ENCODE measurements at places on chromosomes 7 and 10.
A peak's percentile ranks its signal among the peaks of the same experiment; 100 is the strongest.

DNA sequence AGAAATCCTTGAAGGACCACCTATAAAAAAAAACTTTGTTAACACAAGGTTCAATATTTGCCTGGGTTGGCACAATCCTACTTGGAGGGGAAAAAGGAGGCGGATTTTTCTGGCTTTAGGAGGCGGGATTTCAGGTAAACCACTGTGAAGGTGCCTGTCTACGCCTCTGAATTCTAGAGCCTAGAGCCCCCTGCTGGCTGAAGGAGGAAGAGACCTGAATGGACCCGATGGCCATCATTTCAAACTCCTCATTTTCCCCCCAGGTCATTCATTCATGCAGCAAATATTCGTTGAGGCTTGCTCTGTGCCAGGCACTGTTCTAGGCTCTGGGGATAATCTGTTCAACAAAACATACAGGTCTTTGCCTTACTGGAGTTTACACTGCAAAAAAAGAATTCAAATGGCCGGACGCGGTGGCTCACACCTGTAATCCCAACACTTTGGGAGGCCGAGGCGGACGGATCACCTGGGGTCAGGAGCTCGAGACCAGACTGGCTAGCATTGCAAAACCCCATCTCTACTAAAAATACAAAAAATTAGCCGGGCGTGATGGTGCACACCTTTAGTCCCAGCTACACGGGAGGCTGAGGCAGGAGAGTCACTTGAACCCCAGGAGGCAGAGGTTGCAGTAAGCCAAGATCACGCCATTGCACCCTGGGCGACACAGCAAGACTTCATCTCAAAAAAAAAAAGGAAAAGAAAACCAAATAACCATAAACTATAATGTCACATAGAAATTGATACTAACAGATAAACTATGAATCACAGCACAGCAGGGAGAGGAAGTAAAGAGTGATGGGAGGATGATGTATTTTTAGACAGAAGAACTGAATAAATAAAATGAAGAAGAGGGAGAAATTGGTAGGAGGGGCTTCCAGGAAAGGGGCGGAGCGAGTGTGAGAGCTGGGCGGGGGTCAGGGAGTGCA lies 90.1 kb upstream of the NFE2L3 start:
- peak; percentile 94 for DNase-seq

DNA sequence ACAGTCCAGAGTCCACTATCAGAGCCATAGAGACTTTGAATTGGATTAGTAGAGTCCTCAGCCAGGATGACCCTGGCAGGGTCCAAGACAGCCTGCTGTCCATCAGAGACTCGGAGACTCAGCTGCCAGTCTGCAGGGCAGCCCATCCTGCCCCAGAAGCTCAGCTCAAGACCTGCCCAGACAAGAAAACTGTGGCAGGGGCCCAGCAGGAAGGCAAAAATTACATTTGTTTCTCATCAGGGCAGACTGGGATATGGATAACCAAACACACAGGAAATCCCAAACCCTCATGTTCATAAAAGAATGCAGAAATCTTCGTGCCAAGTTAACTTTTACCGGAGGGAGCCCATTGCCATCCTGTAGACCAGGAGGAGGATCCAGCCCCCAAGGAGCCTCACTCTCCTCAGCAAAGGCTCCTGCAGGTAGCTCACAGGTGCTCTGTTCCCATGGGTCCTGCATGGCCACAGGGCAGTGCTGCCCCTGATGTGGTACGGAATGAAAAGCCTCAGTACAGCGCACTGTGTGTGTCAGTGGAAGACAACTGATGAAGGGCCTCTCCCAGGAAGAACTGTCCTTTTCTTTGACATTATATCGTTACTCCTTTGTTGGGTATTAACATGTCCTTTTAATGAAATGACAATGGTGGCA lies 222.2 kb downstream of the KCNMA1 start:
- DNase-seq, result no peak

GRCh38 chr10:35409094-35409582 lies 72.8 kb downstream of the CCNY start:
- no peak for DNase-seq

DNA sequence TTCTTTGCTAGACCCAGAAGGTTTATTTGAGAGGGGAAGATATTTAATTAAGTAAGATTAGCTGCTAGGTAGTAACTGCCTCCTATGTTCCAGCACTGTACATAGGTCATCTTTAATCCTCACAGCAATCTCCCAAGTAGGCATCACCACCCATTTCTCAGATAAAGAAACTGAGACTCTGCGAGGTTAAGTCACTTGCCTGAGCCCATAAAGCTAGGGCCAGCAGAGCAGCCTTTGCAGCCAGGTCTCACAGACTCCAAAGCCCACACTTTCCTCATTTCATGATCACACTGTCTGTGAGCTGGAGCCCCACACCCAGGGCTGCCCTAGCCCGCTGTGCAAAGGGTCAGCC lies 20.6 kb downstream of the CALML3 start:
- DNase-seq, result no peak

DNA sequence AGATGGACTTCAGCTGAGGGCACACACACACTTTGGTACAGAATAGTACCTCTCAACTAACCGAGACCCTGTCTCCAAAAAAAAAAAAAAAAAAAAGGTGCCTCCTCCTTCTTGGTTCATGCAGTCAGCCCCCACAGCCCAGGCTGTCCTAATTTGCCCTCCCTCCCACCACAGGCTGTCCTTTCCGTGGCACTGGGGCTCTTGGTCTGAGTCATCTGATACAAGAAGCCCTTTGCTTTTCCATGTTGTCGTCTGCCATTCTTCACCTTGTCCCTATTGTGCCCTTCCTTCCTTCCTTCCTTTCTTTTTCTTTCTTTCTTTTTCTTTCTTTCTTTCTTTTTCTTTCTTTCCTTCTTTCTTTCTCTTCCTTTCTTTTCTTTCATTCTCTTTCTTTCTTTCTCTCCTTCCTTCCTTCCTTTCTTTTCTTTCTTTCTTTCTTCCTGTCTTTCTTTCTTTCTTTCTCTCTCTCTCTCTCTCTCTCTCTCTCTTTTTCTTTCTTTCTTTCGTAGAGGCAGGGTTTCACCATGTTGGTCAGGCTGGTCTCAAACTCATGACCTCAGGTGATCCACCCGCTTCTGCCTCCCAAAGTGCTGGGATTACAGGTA lies 96.0 kb upstream of the IKZF1 start:
- DNase-seq, result no peak

- no peak for DNase-seq
Observed at GRCh38 chr10:79442171-79443040, 3.0 kb downstream of the ZCCHC24 start.

GRCh38 chr10:72081210-72081609 lies 7.1 kb downstream of the SPOCK2 start:
- DNase-seq, result no peak

GRCh38 chr7:142445019-142445686 lies 187.3 kb upstream of the PRSS58 start:
- DNase-seq, result no peak

GRCh38 chr10:33966946-33967345 lies 632.5 kb upstream of the NRP1 start:
- no peak for DNase-seq

DNA sequence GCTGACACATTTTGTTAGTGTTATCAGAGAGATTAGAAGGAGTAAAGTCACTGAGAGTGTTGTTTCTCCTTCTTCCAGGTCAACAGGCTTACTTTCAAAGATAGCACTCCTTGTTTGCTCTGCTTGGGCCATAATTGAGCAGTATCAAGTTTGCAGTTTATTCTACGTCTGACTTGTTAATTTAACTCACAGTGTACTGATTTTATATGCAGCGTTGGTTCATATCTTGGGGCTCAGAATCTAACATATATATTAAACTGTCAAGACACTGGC lies 430.2 kb downstream of the EXOC4 start:
- no peak for DNase-seq

DNA sequence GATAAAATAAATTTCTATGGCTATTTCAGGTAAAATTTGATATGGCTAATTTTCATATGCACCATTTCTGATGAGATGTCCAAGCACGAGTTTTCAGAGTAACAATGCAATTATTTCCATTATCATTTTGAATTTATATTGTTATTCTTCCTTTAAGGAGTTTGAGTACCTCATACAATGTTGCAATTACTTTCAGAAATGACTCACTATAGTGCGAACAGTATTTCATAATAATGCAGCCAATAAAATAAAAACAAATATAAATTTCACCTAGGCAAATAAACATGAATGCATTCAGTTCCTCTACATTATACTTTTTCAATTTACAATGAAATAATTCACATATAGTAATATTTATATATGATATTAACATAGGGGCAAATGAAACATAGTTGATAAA lies 78.8 kb upstream of the LRRN3 start:
- no peak for DNase-seq

GRCh38 chr10:5530846-5531557 lies 6.2 kb downstream of the CALML3 start:
- no peak for DNase-seq

DNA sequence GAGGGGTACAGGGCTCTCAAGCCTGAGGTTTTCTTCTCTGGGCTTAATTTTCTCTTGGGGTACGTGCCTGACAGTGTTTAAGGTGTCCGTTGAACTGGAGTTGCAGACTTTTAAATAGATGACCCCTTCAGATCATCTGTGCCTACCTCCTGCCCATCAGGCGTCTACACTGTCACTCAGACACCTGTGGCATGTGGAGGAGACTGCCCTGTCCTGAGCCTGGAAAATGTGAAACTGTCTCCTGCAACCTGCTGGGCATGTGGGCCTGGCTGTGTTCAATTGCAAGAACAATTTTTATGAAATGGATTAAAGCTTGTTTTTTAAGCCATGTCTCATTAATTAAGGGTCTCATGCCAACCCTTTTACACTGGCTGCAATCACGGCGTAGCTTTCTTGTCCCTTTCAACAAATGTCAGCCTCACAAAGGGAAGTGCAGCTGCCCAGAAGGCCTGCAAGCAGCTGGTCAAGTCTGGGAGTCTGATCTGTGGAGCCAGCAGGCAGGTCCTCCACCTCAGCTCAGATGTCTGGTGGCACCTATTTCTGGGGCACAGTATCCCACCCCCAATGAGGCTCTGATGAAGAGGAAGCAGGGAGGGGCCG lies 8.8 kb downstream of the ATP5MF start:
- DNase-seq, result no peak

DNA sequence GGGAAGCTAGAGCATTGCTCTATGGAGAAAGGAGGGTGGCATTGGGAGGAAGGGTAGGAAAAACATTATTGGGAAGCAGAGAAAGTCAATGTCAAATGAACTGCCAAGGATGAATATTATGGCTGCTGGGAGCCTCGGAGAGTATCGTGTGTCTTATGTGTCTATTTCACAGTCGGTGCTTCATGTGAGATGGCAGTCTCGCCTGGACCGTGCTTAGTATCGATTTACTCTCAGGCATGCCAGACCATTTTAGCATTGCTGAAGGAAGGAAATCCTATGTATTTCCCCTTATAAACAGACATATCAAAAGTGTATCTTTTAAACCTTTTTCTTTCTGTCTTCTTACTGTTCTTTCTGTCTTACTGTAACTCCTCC lies 612.6 kb downstream of the AUTS2 start:
- DNase-seq, result no peak

DNA sequence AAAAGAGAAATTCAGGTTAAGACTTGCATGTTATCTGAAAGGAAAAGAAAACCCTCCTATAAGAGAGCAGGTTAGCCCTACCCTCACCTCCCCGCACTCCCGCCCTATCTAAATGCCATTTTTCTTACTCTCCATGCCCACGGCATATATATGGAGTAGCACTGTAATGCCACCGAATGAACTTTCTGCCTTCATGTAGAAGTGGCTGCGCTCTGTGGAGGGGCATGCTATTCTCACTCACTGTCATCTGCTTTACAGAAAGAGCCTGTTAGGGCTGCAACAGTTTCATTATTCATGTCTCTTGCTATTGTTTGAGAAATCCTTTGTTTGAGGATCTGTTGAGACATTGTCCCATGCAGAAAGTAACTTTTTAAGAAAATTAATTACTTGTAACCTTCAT lies 1190.6 kb downstream of the SORCS1 start:
- no peak for DNase-seq

DNA sequence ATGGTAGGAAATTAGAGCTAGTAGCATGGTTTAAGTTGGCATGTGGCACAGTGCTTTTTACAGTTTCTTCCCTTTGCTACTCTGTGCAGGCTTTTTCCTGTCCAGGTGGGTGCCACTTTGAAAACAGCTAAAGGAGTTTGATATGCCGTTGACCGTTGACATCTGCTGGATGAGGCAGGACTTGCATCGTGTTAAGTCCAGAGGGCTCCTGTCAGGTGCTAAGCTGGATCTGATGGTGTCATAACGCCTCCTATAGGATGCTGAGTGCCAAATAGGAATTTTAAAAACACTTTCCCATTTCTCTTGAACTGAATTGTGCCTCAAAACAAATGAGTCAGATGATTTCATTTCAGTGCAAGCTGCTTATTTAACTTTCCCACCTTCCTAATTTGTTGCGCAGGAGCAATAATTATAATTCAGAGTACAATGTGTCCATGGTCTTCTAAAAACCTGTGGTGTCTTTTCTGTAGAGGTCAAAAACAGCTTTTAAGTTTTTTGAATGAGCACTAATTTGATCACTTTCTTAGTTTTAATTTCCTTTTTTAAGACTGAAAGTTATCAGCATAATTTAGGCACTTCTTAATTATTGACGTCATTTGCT lies 178.3 kb downstream of the CDCA7L start:
- peak; percentile 55 for DNase-seq

- DNase-seq, result no peak
Observed at GRCh38 chr10:556971-557637, 132.4 kb downstream of the DIP2C start.

DNA sequence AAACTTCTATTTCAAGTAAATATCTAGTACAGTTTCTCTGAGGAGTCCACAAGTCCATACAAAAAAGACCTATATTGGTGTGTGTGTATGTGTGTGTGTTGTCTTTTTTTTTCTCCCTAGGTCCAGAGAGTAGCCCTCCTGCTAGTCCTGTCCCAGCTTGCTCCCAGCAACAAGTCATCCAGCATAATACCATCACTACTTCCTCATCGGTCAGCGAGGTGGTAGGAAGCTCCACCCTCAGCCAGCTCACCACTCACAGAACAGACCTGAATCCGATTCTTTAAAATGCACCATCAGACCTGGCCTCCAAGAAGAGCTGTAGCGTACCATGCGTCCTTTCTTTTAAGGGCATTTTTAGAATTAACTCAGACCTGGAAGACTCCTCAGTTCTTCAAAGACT lies 139.1 kb downstream of the TRIL start:
- no peak for DNase-seq

DNA sequence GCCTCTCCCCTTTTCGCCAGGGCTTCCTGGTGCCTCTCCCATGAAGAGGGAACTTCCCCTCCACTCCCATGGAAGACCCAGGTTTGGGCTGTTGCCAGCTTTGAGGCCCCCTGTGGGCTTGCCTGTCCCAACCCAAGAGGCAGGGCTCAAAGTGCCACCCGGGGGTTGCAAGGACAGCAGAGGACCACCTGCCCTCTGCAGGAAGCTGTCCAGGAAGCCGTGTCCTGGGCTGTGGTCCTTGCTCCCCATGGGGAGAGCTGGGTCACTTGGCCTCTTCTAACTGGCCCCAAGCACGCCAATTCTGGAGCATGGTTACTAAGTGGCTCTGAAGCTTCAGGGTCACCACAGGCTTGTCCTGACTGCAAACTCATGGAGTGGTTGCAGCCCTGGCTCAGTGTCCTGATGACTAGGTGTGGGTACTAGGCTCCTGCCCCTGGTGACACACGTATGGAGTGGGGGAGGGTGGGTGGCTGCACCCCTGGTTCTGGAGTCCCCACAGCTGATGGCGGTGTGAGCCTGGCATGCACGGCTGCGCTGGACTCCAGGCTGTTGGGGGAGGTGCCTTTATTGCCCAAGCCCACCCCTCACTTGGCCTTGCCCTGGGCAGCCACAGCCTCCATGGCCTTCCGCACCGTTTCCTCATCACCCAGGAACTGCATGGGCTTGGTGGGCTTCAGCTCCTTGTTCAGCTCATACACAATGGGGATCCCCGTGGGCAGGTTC lies 3.0 kb downstream of the PGAM2 start:
- DNase-seq, result no peak
